Transverse colon (tissue), 4 donors: ENCODE measurements at places on chromosomes 12 and 14. TPM values are rescaled to one million over a fixed set of nuclear protein-coding genes. Genes with fewer than 3 reads are reported as not detected.
A peak's percentile ranks its signal among the peaks of the same experiment; 100 is the strongest.

Gene CRIP2
- total RNA-seq, result 26.0 TPM

Gene E2F7
- total RNA-seq, result 0.20 TPM

GRCh38 chr12:47802312-47802711 is 17.4 kb downstream of the HDAC7 start:
- no peaks in the 10 kb centered on the region for H3K36me3 ChIP-seq
- H3K27ac ChIP-seq, result peak overlapping the region; percentile 53
- H3K4me1 ChIP-seq, result peaks cover 82% of the 10 kb centered on the region
- DNase-seq, result no peak

- H3K4me1 ChIP-seq, result no peaks in the 10 kb centered on the region
- DNase-seq, result no peak
- no peak overlapping the region for H3K27ac ChIP-seq
- no peaks in the 10 kb centered on the region for H3K27me3 ChIP-seq
Measured at GRCh38 chr12:728781-729180, 23.6 kb upstream of the WNK1 start.

DNA sequence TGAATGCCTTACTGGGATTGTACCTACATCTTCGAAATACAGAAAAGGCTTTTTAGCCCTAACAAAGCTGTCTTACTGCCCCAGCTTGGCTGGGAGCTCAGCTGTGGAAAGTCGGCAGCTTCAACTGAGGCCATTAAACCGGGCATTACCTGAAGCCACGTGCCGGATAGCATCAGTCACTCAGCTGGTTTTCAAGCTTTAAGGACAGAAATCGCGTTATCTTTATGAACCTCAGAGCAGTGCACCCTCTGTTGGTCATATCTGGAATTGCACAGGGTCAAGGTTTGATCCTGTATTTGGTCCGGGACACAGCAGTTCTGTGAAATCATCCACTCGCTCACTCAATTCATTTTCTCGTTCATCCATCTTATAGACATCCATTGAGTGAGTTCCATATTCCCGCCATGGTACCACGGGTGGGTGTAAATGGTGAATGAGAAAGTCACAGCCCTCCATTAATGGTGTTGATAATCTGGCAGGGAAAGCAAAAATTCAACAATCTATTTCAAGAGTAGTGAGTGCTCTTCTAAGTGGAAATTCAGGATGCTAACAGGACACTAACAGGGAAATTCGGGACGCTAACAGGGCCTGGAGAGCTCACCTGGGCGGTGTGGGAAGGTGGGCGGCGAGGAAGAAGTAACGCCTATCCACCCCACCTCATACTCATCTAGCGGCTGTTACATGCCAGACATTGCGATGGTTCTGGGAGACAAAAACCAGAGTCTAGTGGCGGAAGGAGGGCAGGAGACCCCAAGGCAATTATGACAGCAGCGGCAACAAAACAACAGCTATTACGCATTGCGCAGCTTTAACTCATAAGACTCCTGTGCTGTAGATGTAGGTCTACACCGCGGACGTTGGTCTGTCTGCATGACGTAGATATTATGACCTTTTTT is 60.6 kb upstream of the TCL1A start:
- H3K4me1 ChIP-seq, result no peaks in the 10 kb centered on the region
- no peaks in the 10 kb centered on the region for H3K36me3 ChIP-seq
- no peak overlapping the region for H3K27ac ChIP-seq
- H3K27me3 ChIP-seq, result no peaks in the 10 kb centered on the region

Gene EFS
- total RNA-seq, result 0.60 TPM

DNA sequence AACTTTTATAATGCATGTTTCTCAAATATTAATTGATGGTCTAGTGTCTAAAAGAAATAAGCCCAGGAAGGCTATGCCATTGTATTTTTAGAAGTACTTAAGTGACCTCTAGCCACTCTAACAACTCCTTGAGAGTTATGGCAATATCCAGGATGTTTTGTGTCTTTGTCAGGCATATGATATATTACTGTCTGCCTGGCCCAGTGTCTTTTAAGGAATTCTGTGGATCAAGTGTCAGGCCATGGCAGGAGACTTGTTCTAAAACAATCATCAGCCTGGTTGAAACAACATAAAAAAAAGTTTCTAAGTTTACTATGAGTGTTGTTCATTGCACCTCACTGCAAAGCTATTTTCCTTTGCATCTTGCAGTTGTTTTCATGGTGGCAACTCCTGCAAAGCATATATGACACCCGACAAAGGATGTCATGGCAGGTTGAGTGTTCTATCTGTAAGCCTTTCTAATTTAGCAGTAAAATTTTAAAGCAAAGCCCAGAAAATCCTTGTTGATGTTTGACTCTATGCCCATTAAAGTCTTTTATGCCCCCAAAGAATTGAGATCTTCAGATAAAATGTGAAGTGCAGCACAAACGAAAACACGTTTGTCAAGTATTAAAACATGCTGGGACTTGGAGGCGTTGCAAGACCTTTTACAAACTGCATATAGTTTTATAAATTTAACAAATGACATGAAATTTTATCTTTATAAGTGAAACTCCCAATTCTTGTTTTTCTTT is 89.5 kb upstream of the SLC38A2 start:
- no peaks in the 10 kb centered on the region for H3K27me3 ChIP-seq
- H3K4me1 ChIP-seq, result peaks cover 18% of the 10 kb centered on the region
- H3K4me3 ChIP-seq, result no peak overlapping the region
- H3K27ac ChIP-seq, result no peak overlapping the region
- DNase-seq, result no peak

DNA sequence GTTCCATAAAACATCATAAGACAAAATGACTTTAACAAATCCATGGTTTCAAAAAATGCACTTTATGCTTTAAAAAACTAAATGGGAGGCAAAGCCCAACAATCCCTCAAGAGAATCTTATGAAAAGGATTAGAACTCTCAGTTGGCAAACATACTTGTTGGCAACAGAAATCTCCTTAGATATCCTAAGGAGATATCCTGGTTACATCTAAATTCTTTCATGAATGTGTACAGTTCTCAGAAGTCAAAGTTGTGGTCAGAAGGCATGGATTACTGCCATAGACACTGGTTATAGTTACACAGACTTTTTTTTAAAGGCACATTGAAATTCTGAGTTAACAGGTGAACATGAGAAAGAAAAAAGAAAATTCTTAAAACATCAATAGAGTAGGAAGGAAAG is 17.5 kb upstream of the ISM2 start:
- no peaks in the 10 kb centered on the region for H3K4me1 ChIP-seq
- peaks cover 42% of the 10 kb centered on the region for H3K36me3 ChIP-seq
- no peak for DNase-seq
- no peaks in the 10 kb centered on the region for H3K27me3 ChIP-seq
- H3K4me3 ChIP-seq, result no peak overlapping the region
- no peak overlapping the region for H3K27ac ChIP-seq

DNA sequence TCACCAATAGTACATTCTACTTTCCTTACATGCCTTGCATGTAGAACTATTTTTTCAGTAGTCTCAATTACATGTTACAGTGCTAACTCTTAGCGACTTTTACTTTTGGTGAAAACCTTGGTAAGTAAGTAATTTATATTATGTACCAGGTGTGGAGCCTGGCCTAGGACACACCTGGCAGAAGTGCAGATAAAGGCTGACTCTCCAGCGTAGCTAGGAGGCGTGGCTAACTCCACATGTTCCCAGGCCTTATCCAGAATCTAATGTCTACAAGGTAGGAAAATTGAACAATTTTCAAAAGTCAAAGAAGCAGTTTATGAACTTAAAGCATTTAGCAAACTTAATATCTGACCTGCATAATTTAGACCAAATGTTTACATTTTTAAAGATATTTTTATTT is 157.4 kb downstream of the DHRS2 start:
- H3K27me3 ChIP-seq, result no peaks in the 10 kb centered on the region
- DNase-seq, result peak; percentile 11
- H3K4me1 ChIP-seq, result no peaks in the 10 kb centered on the region
- no peak overlapping the region for H3K27ac ChIP-seq
- no peak overlapping the region for H3K4me3 ChIP-seq
